ENCODE measurements at places on chromosomes 1 and 21.
A peak's percentile ranks its signal among the peaks of the same experiment; 100 is the strongest.

GRCh38 chr1:203300441-203301330 is 4.6 kb upstream of the BTG2 start:
- DNase-seq = no peak

- DNase-seq = no peak
These were observed 3.0 kb upstream of the MORC3 start for GRCh38 chr21:36316872-36317484.

- DNase-seq = no peak
These were observed 370.5 kb upstream of the PBX1 start for GRCh38 chr1:164188497-164188896.

GRCh38 chr1:17099616-17100340 is 19.5 kb downstream of the PADI2 start:
- DNase-seq = no peak

DNA sequence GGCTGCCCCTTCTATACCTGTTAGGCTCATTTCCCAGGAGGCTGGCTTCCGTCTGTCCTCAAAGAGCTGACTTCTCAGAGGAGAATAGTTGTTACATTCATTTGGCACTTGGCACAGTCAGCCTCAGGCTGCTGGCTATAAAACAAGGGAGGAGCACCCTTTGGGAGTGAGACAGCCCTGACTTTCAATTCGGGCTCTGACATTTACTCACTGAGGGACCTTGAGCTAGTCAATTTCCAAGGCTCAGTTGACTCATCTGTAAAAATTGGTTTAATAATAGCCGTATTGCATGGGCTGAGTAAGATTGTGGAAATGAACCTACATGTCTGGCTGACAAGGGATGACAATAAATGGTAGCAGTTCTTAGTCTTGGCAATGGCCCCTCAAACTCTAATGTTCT is 13.7 kb downstream of the ALX3 start:
- DNase-seq = no peak

- no peak for DNase-seq
These were observed 252.3 kb upstream of the FGGY start for GRCh38 chr1:59044535-59045121.

DNA sequence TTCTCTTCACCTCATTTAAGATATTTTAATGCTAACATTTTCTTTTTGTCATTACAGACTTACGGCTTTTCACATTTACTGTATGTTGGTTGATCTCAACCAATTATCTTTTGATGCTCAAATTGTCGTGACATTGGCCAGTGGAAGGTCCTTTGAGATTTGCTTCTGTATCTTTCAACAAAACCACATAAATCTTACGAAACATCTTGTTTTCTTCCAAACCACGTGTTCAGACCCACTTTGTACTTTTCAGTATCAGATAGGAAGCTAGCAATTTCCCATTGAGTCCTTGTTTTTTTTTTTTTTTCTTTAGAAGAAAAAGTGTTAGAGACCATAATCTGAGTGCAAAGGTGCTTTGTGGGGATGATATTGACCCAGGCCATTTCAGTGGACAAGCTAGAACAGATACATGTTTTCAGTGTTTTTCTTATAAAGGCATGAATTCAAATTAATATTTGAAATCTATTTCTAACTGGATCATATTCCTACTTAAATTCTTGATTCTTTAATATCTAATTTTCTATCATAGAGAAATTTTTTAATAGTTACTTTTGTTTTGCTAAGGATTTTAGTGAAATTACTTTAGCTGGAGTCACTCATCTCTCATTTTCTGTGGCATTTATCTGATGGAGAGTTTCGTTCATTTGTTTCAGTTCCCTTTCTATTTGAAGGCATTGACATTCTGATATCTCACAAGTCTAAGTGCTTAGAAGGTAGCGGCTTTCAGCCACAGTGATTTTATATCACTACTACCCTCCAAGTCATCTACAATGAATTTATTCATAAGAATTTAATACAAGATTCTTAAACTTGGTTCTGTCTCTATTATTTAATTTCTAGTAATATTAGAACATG is 26.7 kb downstream of the ATG4C start:
- no peak for DNase-seq

DNA sequence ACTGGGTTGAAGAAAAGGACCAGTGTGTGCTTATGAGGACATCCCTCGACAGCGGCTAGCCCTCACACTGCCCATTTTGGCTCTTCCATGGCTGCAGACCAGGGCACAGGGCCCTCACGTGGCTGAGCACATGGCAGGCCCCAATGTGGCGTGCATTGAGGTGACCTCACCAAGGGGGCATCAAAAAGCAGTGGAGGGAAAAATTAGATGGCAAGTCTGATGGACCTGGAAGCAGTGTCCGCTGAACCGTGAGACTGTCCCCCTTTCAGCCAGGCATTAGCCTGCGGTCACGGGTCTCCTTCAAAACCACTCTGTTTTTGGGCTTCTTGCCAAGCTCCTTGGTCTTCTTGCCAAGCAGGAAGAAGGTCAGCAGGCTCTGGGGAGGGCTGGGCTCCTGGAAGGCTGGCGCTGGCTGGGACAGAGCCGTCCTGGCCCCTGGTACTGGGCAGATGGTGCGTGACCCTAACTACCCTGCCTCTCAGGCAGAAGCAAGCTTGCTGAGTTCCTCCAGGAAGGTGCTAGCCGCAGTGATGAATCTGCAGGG is 30.8 kb downstream of the TRIM67 start:
- DNase-seq = peak; percentile 73

DNA sequence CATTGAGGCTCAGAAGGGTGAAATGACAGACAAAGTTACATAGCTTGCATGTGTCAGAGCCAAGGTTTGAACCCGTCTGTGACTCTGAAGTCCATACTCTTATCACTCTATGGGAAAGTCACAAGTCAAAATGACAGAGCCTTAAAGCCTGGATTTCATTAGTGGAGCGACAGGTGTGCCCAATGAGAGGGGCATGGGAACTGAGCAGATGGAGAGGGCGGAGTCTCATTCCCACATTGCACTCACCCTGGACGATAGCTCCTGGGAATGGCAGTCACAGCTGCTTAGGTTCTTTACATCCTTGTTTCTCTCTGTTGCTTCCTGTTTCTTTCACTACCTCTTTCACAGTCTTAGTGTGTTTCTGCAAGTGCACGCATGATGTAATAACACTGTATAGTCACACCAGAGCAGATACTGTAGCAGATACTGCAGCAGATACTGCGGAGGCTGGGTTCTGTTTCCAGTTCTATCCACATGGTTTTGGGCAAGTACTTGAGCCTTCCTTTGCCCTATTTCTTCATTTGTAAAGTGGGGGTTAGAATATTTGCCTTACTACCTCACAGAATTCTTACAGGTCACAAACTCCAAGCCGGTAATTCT is 127.2 kb downstream of the ZSCAN20 start:
- DNase-seq = no peak

- DNase-seq = no peak
These were observed 51.5 kb downstream of the PRDM2 start for GRCh38 chr1:13751458-13751871.

DNA sequence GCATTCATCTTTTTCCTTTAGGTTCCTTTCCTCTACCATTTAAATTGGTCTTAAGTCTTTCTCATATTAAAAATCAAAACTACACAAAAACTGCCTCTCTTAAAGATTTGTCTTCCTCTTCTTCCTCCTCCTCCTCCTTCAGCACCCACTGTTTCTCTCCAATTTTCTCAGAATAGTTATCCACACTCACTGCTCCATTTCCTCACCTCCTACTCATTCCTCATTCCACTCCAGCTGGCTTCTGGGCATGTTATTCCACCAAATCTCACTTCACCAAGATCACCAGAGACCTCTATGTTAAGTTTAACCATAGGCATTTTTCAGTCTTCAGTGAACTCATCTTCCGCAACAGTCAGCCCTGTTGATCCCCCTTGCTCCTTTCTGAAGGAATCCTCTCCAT is 173.7 kb downstream of the SLC35F3 start:
- DNase-seq = no peak

DNA sequence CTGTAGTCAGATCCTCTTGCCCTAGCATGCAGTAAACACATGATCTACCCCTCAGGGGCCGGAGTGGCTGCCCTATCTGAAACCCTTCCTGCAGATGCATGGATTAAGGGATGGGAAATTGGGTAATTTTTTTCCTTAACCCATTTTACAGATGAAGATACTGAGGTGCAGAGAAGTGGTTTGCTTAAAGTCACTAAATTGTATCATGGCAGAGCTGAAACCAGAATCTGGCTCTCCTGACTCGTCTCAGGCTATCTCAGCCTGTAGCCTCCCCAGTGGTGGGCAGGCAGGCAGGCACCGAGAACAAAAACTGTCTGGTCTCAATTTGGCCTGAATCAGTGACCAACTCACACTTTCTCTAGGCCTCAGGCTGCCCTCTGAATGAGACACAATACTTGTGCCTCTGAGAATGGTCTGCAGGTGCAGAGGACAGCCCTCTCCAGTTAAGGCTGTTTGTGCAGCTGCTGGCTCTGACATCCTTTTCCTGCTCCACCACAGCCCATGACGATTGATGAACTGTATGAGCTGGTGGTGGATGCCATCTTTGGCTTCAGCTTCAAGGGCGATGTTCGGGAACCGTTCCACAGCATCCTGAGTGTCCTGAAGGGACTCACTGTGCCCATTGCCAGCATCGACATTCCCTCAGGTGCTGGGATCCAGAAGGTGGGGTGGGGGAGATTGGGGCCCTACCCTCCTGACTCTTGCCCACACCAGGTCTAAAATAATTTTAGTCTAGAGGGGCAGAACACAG is 1.5 kb downstream of the NAXE start:
- no peak for DNase-seq

DNA sequence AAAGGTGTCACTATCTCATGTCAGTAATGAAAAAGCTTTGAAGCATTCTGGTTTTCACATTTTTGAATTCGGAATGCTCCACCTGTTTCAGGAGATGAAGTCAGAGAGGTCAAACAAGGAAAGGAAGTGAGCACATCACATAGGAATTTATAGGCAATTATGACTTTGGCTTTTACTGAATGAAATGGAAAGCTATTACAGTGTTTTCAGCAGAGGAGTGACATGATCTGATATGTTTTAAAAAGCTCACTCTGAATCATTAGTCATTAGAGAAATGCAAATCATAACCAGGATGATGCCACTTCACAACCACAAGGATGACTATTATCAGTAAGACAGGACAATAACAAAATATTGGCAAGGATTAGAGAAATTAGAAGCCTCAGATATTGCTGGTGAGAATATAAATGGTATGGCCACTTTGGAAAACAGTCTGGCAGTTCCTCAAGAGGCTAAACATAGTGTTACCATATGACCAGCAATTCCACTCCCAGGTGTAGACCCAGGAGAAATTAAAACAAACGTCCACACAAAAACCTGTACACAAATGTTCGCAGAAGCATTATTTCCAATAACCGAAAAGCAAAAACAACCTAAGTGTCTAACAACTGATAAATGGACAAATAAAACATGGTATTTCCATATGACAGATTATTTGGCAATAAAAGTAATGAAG is 7.5 kb downstream of the TAF1A start:
- DNase-seq = no peak

GRCh38 chr1:193537266-193538002 is 351.0 kb upstream of the B3GALT2 start:
- no peak for DNase-seq

DNA sequence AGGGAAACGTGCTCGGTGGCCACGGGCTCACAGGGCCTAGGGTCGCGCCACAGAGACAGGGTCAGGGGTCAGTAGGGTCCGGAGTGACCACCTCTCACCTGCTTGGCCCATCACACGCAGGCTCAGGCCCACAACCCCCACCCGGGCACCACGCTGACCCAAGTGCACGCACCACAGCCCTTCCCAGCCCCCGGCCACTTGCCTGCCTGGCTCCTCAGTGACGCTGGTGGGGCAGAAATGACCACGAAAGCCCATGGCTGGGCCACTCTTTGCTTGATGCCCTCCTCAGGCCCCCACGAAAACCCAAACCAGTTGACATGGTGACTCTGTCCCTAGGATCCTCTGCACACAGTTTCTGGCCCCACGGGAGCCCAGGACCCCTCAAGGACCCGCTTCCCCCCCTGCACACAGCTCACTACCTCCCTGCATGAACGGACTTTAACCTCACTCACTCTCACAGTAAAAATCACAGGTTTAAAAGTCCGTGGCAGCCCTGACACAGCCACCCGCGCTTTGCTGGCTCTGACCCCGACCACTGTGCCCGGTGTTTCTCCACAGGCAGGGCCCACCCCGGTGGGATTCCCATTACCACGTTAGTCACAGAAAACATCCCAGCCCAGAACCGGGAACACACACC is 20.7 kb downstream of the NADK start:
- no peak for DNase-seq

DNA sequence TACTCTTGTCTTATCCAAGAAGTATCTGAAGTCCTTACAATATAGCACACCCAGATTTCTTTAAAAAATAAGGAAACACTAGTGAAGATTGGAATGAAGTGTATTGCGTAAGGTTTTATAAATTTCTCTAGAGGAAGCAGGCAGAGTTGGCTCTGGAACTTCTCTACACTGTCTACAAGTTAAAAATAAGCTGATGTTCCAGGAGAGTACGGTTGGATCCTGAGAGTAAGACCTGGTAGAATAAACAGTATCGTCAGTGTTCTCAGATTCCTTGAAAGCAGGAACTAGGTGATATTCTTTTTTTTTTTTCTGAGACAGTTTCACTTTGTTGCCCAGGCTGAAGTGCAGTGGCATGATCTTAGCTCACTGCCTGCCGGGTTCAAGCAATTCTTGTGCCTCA is 107.9 kb downstream of the USP25 start:
- no peak for DNase-seq

- no peak for DNase-seq
These were observed 39.5 kb upstream of the ST6GALNAC3 start for GRCh38 chr1:76035053-76035452.

DNA sequence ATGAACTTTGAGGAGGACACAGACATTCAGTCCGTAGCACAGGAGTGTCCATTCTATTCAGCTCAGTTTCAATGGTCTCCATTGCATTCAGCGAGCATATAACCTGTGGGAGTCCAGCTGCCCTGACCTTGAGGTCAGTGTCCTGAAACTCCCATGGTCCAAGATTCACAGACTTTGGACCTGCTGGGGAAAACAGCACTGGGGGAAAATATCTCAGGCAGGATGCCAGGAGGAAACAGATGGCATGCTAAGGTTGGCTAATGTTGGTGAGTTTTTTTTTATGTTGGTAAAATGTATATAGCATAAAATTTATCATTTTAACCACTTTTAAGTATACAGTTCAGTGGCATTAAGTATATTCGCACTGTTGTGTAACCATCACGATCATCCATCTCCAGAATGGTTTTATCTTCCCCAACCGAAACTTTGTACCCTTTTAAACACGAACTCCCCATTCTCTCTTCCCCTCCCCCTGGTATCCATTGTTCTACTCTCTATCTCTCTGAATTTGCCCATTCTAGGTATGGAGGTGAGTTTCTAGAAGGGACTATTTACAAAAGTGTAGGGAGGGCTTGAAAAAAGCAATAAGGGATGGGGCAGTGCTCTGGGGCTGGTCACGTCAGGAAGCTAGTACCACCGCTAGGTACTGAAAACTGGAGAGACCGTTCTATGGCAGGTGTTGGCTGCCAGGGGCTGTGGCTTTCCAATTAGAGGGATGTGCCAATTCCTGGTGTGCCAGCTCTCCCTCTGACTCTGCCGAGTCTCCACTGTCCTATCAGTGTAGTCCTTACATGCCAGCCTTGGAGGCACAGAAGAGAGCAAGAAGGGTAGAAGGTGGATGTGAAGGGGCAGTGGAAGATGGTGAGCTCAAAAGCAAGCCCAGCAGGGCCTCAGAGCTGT is 85.3 kb downstream of the FOXD2 start:
- no peak for DNase-seq
